ENCODE measurements at places on chromosomes 4 and X.

- no peak for DNase-seq
Observed at GRCh38 chr4:135739354-135739753, 1537.8 kb upstream of the PABPC4L start.

- no peak for DNase-seq
Observed at GRCh38 chr4:159334461-159334860, 231.6 kb downstream of the RAPGEF2 start.

GRCh38 chr4:121633653-121634052 is 63.1 kb downstream of the ANXA5 start:
- DNase-seq, result no peak

- DNase-seq, result no peak
Observed at GRCh38 chr4:479972-480371, 19.0 kb downstream of the ZNF721 start.

- DNase-seq, result no peak
Observed at GRCh38 chr4:37757761-37758160, 68.7 kb upstream of the PGM2 start.

DNA sequence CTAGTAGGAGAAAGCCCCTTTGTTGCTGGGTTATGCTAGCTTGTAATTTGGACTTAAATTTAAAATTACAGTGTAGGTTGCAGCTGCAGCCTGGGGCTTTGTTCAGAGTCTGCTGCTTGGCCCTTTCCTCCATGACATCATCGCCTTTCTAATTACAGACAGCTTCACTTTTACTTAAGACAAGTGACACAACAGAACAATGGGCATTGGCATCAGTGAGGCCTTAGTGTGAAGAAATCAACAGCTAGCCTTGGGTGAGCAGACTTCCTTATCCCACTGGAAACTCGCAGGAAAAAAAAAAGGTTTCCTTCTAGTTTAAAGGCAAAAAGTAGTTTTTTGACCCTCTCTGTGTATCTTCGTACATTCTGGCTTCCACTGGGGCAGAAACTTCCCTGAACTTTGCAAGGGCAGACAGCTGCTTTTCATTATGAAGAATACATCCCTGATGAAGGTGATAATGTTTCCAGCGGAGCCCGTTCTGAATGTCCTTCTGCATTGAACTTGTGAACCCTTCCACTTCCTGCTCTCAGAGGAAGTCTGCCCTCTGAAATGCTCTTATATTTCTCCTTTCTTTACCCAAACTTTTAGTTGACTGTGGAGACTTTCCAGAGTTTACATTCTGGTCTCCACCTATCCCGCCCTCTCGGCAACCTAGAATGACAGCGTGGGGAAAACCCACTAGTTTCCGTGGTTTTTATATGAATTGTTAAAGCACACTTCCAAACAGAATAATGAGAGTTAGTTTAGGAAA is 123.2 kb upstream of the FAM9C start:
- no peak for DNase-seq

DNA sequence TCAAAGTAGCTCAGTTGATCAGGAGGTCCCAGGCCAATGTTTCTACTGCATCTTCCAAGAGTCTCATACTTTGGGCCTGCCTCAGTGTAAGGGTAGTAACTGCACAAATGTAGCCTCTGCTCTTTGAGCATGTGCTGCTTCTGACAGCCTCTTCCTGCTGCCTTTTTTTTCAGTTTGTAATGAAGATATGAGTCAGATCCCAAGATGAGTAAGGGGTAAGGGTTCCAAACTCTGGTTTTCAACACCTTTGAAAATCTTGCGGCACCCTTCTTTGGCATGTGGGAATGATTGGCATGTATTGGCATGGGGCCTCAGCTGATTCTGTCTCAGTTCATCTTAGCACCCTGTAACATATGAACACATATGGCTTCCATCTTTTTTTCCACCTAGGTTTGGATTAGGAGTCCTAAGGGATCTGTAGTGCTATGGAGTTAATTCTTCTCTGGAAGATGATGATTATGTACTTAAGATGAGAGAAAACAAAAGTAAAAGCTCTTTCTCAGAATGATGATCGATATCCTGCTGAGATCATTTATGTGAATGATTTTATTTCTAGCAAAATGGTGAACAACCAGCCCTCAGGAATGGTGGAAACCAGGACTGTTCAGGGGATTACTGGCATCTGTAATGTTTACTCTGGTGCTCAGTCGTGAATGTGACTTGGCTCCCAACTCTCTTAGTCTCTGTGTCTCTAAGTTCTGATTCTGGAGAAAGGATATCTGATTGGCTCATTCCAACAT is 118.7 kb upstream of the PRPS2 start:
- DNase-seq, result no peak

GRCh38 chrX:31421441-31421840 is 349.6 kb upstream of the FTHL17 start:
- no peak for DNase-seq

- no peak for DNase-seq
Observed at GRCh38 chr4:186003746-186004145, 65.2 kb upstream of the TLR3 start.

GRCh38 chr4:173259310-173259709 is 74.8 kb downstream of the HMGB2 start:
- DNase-seq, result no peak

- no peak for DNase-seq
Observed at GRCh38 chrX:124035657-124036056, 74.2 kb downstream of the STAG2 start.

- DNase-seq, result no peak
Observed at GRCh38 chr4:3365326-3365725, 72.5 kb downstream of the RGS12 start.

DNA sequence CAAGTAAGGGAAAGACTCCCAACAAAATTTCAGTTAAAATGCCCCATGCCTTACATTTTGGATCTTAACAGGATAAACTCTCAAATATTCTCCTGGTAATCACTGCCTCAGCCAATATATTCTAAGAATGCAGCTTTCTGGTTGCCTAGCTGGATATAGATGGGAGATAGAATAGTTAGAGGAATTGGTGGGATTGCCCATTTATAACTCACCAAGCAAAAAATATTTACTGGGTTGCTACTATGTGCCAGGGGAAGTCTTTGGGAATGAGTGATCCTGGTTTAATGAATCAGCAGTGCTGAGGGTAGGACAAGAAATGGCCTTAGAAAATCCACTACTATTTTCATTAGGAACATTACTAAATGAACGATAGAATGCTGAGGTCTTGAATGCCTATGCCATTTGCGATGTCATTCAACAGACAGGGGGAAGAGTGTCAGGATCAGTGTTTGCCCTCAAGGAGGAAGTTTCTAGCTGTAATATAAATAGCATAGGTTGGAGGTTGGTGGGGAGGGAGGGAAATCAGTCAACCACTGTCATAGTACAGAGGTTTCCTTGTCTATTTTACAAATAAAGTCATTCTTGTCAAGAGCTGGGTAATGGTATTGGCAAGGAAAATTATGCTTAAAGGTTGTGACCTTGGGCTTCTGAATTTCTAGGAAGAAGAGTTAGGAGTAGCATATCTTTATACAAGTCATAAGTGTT is 63.5 kb downstream of the ENOPH1 start:
- no peak for DNase-seq

DNA sequence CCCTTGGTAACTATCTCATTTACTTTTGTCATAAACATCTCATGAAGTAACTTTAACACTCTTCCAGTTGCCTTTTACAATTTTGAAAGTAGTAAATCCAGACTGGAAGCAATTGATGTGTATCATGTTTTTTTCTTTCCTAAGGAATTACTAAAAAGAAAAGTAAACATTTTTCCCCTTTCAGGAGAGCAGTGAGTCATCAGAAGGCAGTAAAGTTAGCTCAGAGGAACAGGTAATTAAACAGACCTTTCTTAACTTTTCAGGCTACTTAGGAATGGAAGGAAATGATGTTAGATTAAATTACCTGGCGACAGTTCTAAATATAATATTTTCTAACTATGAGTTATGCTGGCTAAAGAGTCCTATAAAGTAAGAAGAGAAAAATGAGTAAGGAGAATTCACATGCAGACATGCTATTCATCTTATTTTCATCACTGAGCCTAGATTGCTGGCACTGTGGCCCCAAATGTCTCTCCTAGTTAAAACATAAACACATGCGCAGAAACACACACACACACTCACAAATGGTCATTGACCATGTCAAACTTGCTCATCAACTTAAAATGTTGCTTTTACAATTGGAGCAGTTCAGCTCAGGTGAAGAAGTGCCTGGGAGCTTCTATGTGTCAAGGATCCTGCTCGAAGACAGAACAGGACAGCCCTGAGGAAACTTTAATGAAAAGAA is 9.3 kb downstream of the DMP1 start:
- DNase-seq, result no peak

DNA sequence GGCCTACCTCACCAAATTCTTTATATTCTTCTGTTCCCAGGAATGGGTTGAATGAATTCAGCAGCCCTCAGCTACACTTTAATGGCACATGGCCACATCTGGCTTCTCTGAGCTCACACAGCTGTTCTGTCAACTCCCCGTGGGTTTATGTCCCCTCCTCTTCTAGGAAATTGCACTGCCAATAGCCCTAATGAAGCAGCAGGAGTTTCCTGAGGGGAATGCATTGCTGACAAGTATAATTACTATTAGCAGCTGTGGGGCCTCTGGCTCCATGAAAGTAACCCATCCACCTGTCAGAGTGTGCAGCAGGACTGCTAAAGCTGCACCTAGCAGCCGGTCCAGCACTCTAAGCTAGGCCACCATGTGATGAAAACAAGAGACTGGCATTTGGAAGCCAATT is 50.3 kb downstream of the FTHL17 start:
- DNase-seq, result no peak

DNA sequence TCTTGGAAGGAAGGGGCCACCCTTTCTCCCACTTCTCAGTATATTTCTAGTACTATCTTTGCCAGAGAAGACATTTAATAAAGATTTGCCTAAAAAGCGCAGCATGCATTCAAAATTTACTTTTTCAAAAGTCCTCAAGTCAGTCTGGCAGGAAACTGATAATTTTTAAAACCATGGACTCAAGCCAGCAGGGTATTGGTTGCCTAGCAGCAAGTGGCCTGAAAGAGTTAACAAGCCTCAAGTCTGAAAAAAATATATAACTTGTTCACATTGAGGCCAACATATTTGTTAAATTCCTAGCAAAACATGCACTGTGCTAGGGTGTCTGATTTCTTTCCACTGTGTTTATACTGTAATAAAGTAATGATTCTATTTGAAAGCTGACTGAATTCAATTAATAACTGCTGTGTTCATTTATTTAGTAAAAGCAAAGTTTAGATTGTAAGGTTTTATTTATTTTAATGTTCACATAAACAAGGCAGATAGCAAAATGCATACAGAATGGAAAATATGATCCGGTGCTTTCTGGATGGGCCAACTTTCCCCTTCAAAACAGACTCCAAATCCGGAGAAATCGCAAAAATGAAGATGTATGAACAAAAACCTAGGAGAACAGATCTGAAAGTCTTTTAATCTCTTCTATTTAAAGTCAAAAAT is 218.5 kb upstream of the FGF13 start:
- no peak for DNase-seq

DNA sequence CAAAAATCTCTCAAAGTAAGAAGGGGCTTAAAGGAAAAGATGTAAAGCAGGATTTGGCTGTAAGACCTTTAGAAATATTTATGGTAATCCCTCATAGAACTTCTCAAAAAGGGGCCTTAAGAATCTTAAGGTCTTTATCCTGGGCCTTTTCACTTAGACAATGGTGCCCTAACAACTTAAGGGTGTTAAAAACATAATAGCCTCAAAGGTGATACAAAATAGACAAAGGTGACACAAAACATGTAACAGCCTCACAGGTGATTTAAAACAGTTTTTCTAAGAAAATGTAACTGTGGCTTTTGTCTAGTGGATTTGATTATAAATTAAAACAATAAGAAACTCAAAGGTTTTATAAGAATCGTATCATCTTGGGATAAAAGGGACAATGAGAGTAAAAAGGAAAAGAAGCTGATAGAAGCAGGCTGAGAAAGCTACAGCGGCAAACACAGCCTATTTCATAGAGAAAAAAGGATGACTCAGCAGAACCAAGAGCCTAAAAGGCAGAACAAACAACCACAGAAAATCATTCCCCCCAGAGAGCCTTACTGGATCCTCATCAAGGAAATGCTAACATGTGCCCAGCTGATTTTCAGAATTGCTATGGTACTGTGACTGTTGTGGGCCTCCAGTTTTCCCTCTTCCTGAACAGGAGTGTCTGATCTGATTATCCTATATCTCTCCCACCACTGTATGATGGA is 164.3 kb downstream of the STPG2 start:
- DNase-seq, result no peak

- no peak for DNase-seq
Observed at GRCh38 chr4:10552591-10553280, 95.5 kb upstream of the ZNF518B start.

- no peak for DNase-seq
Observed at GRCh38 chr4:6085028-6085690, 66.9 kb upstream of the C4orf50 start.

GRCh38 chr4:118947095-118947494 is 58.4 kb downstream of the SYNPO2 start:
- no peak for DNase-seq

DNA sequence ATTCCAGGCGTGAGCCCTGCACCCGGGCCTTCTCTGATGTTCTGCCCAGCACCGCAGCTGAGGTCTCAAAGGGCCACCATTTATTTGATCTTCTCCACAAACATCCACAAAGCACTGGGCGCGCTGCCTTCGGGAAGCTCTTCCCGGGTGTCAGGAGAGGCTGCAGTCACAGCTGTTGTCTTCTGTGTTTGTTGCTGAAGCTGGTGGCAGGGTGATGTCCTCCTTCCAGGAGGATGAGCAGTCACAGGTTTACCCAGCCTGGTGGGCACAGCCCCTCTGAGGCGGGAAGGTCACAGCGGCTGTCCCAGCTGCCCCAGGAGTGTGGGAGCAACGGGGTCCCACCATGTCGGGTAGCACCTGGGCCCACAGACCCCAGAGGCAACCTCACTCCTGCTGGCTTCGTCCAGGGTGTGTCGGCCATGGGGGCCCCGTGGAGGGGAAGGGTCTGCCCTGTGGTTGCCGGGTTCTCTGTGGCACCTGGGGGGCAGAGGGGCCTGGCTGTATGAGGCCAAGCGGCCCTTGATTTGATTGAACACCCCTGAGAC is 27.6 kb downstream of the FGFRL1 start:
- no peak for DNase-seq

DNA sequence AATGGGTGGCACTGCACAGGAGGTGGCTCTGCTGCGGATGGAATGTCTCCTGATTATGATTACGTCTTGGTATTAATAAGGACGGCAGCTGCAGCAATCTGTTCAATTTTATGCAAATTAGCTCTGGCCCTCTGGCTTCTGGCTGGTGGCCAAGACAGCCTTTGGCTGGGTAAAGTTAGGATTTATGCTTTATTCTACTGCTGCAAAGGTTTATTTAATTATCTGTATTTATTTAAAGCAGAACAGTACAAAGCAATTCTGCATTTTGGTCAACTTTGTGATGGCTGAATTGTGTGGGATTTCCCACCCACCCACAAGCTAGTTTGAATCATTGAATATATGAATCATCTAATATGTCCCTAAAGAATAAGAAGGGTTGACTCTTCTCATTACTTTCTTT is 745.6 kb upstream of the FAM241A start:
- DNase-seq, result no peak

- no peak for DNase-seq
Observed at GRCh38 chr4:107252571-107252970, 216.5 kb upstream of the DKK2 start.

DNA sequence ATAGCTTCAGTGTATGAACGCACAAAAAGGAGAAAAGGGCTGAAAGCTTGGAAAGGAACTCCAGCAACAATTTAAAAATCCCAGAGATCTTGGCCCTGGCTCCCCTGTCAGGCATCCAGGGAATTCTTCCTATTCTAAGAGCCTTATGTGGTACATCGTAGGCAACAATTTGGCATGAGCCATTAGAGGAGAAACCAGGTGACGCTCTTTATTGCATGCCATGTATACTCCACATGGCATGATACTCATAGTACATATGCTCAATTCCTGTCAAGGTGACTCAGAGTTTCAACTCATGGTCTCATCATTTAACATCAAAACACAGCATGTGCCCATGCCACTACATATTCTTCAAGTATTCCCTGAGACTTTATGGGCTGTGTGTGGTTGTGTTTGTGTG is 191.3 kb downstream of the OR13H1 start:
- no peak for DNase-seq

Measured in C1 segment of cervical spinal cord (tissue), 14 donors.